Activated naive CD8-positive, alpha-beta T cell treated with anti-CD3 and anti-CD28 coated beads, Interleukin-2, amount 10 ng/mL, durations not matched to agents 7 days and 5 days (primary cell): ENCODE measurements at places on chromosomes 3 and 15.

- DNase-seq = no peak
Observed at GRCh38 chr3:43856351-43856750, 165.6 kb downstream of the ABHD5 start.

- no peak for DNase-seq
Observed at GRCh38 chr3:55675478-55675877, 188.4 kb upstream of the WNT5A start.

DNA sequence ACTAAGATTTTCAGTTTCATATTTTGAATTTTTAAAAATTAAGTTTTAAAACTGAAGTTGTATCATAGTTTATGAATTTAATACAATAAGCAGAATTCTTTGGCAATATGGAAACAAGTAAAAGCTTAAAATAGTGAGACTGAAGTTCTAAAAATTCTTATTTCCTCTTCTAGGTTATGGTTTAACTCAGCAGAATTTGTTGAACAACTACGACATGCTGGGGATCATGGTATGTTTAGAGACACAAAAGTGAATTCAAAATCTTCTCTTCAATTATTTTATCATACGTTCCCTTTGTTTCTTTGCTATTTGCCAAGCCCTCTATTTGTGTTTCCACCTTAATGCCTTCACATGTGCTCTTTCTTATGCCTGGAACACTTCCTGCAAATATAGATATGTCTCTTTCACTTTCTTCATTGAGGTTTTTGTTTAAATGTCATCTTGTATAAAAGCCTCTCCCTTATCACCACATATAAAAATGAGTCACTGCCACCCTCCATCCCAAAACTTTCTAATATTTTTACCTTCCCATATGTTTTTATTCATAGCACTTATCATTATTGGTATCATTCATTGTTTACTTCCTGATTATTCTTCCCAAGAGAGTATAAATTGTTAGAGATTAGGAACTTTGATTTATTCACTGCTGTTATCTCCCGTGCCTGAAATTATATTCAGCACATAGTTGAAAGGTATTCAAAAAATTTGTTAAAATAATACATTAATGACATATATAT, 6.4 kb downstream of the SUCNR1 start:
- DNase-seq = no peak

GRCh38 chr3:156516961-156517360, 38.0 kb downstream of the SSR3 start:
- DNase-seq = no peak

DNA sequence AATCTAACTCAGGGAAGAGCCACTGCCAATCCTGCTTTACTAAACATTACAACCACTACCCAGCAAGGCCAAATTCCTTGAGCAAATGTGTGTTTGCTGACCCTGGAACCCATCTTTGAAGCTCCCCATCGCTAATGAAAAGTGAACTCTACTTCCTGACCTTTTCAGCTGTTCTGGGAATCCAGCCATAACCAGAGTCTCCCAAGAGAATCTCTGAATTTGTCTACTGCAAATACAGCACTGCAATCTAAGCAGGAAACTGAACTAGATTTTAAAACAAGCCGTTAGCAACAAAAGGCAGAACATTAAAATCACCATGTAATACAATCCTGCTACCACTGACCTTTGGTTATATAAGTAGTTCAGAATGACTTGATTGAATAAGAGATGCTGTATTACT, 309.2 kb downstream of the MAGI1 start:
- DNase-seq = no peak

GRCh38 chr3:78569804-78570203, 1198.0 kb downstream of the ROBO1 start:
- DNase-seq = no peak

DNA sequence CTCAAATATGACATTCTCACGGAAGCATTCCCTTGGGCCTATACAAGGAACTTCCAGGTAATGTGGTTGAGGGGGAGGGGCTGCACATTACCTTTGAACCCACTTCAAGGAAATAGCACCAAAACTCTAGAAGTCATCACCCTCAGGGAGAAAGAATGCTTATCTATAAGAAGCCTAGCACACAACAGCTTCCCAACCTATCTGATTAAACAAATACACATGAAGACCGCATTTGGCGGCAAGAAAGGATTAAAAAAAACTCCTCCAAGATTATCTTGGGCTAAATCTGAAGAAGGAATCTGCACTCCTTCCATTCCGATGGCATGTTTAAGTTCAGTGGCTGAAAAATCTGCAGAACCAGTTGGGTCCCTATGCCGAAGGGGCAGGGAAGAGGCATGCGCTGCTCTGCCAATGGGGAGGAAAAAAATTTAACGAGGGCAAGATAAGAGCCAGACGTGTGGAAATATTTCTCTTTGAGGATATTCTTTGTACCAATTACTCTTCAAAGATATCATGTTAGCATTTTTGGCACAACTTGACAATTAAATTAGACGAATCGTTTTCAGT, 82.0 kb upstream of the WNT5A start:
- no peak for DNase-seq

DNA sequence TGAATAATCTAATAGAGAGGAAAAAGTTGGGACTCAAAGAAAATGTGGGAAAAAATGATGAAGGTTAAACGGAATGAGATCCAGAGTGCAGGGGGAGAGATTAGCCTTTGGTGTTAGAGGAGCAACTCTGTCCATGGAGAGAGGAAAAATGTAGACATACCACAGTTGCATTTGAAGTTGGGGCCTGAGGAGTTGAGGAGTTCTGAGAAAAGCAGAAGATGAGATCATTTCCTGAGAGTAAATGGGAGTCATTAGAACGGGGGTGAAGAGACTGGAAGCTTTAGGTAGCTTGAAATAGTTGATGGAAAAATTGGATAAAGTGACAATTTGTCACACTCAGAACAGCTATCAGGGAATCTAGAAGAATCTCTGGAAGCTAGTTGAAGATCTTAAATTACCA, 7.3 kb downstream of the CCR5AS start:
- no peak for DNase-seq

DNA sequence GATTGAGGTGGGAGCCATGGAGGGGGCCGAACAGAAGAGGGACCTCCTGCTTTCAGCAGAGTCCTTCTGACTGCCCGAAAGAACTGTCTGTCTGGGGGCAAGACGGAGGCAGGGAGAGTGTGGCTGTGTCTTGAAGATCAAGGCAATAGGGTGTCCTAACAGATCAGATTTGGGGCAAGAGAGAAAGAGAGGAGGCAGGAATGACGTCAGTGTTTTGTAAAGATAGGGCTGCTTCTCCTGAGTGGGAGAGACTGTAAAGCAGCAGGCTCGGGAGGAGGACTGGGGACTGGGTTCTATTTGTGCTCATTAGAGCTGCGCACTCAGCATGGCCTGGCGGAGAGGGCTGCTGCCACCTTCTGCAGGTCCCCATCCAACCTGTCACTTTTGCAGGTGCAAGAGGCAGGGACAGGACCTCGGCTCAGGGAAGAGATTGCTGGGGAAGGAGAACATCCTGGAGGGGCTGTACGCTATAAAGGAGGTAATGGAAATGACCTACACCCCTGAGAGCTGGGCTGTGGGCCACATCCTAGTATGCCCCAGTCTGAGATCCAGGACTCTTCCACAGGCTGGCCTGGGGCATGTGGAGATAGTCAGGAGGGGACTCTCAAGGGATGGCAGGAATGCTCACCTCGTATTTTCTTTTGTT, 29.0 kb upstream of the FGD5 start:
- DNase-seq = no peak

GRCh38 chr3:194995922-194996321, 275.0 kb downstream of the XXYLT1 start:
- no peak for DNase-seq

DNA sequence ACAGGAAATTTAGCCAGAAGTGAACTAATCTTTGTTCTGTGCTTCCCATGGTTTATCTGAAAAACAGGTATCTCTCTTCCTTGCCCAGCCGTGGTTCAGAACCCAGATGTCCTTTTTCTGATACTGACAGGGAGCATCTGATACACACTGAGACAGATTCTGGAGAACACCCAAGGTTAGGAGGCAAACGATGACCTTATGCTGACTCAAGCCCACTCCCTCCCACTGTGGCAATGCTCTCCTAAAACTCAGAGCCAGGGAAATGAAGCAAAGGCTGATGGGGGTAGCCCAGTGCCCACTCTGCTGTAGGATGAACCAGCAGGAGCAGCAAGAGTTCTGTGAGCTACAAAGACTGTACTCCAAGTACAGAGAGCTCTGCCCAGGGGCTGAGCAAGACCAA, 225.1 kb downstream of the NTRK3 start:
- no peak for DNase-seq

GRCh38 chr3:23271876-23272741, 69.0 kb downstream of the UBE2E2 start:
- DNase-seq = no peak

DNA sequence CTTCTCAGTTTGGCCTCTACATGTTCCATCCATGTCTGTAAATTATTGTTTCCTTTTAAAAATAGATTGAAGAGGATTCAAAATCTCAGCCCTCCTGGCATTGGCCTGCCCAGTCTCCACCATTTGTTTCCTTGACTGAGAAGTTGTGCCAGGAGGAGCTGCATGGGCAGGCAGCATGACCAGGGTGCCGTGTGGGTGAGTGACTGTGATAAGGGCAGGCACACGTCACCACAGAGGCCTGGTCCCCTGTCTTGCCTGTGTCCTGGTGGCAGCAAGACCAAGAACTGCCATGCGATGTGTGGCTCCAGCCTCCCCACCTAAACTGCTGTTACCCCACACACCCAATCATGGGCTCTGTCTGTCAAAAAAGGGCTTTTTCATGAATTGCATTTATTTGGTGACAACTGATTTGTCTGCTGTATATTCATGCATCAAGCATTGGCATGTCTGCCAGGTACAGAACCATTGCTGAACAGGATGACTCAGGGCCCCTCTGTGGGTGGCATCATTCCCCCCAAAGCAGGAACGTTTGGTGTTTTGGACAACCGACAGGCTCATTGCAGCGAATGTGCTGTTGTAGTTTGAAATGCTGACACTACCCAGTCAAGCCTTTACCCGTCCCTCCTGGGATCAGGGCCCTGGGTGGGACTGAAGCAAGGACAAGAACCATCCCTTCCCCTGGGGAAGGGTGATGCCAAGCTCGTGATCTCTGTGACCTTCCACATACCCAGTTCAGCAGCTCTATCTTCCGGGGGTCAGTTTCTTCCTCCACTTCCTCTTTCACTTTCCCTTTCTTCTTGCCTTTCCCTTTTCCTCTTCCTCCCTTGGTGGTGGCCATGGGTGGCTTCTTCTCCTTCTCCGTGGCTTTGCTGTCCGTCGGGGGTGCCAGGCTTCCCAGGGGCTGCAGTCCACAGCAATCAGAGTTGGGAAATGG, 51.6 kb downstream of the TRPM1 start:
- DNase-seq = no peak

DNA sequence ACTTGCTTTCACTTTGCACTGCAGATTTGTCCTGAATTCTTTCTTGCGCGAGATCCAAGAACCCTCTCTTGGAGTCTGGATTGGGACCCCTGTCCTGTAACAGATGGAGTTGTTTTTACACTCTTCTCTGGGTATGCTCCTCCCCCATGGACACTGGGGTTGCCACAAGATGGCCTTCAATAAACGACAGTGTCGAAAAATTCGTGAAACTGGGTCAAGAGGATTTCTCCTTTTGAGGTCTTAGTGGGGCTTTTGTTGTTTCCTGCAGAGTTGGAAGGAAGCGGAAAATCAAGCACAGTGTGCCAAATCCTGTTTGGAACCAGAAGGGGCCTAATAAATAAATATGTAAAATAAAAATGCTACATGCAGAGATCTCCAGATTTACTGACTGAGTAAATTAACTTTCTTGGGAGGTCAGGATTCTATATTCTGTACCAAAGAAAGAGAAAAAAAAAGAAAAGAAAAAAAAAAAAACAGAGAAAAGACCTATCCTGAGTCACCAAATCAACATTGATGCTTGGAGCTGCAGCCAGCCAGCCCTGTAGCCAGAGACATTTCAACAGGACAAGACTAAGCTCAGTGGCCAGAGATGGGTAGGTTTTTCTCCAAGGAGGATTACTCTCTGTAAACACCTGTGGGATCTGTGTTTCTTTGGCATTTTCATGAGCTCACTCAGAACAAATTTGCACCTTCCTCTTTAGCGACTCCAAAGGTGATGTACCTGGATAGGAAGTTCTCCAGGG, 24.8 kb downstream of the CCDC80 start:
- no peak for DNase-seq

- DNase-seq = no peak
Observed at GRCh38 chr3:188938999-188939398, 232.8 kb upstream of the TPRG1 start.

DNA sequence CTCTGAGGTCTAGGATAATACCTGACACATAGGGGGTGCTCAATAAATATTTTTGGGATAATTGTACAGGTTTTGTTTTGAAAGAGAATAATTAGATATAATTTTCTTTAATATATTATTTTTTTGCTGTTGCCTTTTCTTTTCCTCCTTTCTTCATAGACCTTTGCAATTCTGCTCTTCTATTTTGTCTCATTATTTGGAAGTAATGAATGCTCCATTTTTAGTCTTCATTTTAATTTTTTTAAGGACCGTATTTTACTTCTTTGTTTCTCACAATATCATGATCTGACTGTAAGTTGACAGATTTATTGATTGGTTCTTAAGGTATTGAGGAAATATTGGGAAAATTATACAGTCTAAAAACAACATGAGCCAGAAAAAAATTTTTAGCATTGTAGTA, 150.5 kb upstream of the TMC3 start:
- DNase-seq = no peak

- no peak for DNase-seq
Observed at GRCh38 chr3:59813148-59813538, 763.3 kb upstream of the CFAP20DC start.

DNA sequence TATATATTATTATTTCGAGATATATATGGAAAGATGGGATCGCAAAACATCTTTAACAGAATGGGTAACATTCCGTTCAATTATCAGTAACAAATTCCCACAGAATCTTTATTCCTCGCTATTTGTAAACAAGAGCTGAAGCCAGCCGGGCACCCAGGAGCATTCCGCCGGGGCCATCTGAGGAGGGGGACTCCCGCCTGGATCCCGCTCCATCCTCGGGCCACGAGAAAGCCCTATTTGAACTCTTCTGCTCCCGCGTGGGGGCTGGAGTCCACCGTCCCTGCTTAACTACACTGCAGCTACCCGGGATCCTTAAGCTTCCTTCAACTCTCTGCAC, 687 bp downstream of the GPR176 start:
- DNase-seq = no peak

GRCh38 chr15:70545526-70545925, 217.8 kb downstream of the UACA start:
- no peak for DNase-seq

DNA sequence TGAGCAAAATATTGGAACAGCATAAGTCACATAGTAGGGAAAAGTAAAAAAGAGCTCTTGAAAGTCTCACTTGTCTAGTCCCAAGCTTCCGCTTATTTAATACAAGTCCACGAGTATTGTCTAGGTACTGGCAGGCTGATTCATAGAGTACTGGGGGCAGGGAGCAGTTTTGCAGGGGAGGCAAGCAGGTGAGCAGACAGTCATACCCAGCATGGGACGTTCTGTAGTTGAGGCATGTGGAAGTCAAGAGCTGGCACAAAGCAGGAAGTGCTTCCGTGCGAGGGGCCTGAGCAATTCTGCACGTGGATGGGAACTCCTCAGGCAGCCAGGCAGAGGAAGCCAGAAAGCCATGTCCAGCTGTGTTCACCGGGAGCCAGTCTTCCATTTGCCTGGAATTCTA, 287.6 kb downstream of the EPHB1 start:
- DNase-seq = no peak
